Hematopoietic multipotent progenitor cell treated with erythropoietin and hydrocortisone succinate and interleukin-3 and kit ligand, for 15 days (in vitro differentiated cells): ENCODE measurements at places on chromosomes 6 and 20.

- DNase-seq, result no peak
Observed at GRCh38 chr6:133610227-133610840, 278.6 kb upstream of the TCF21 start.

GRCh38 chr6:36610041-36610955 is 16.1 kb downstream of the SRSF3 start:
- DNase-seq, result no peak

- no peak for DNase-seq
Observed at GRCh38 chr20:47789764-47790579, 4.7 kb upstream of the SULF2 start.

DNA sequence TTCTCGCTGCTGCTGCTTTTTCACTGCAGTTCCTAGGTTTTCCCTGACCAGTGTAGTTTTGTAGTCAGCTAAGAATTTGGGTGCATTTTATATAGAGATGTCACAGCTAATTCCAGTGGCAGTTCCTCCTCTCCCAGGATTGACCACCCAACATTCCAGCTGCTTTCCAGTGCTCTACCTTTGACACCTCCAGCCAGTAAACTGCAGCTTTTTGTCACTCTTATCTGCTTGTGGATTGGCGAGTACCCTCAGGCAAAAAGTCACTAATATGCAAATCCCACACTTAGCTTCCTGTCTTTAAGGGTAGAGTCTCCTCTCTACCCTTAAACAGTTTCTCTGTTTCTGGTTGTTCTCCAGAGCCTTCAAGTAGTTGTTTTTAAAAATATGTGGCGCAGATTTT is 146.9 kb upstream of the KCNG1 start:
- no peak for DNase-seq

DNA sequence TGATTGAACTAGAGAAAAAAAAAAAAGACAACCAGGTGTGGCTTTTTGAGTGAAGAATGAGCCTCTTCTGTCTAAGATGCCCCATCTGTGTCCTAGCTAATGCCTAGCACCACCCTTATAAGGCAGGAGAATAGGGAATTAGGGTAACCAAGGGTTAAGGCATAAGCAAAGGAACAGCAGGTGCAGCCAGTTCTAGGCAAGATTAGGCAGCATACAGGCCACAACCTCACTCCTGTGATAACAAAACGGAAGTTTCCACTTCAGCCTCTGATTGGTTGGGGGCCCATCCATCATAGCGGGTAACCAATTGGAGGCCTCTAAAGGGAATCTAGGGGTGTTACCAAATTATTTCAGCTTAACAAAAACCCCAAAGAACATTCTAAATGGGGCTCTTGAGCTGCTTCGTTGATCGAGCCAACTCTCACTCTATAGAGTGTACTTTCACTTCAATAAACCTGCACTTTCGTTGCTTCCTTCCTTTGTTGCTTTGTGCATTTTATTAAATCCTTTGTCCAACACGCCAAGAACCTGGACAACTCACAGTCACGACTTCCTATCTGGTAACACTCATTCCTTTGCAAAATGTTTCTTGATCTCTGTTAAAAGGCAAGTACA is 61.9 kb upstream of the TAGAP start:
- DNase-seq, result peak; percentile 90

DNA sequence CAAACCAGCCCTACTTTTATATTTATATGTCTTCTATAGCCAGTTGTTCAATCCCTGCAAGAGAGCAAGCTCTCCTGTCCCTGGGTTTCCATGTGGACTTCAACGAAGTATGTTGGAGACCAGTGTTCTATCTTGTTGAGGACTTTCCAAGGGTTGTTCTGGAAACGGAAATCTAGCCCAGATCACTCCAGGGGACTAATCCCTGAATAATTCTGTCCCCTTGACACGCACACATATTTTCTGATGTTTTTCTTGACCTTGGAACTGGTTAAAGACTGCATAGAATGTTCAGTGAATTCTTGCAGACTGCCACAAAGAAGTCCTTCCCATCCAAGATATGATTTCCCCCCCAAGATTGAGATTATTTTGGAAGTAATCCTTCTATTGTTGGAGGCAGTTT is 9.5 kb upstream of the MYLK2 start:
- no peak for DNase-seq

DNA sequence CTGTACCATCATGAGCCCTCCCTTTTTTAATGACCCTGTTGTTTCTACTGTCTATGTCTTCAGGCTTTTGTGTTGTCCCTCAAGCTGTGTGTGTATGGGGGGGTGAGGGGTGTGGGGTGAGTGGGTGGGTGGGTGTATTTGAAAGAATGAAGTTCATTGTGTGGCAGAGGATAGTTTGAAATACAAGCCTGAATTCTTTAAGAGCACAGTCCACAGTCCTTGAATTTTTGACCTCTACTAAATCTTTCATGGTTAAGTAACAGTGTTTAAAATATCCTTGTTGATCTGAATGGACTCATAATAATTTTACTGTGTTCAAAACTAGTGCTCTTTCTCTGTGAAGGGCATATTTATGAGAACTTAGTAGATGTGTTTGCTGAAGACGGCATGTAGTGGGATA is 10.0 kb downstream of the MRAP2 start:
- no peak for DNase-seq
